ENCODE measurements at places on chromosomes 7 and 10.

DNA sequence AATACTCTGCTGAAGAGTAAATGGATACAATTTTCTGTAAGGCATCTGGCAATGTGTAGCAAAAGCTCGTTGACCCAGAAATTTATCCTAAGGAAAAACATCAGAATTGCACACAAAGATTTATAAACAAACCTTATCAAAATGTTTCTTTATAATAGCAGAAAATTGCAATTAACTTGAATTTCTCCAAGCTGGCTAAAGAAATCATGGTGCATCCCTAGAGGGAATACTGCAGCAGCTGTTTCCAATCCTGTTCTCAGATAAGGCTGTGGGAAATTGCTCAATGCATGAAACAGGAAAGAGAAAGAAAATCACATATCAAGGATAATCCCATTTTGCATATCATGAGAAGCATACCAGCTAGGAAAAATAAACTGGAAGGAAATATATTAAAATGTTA, 18.7 kb downstream of the TACR2 start:
- DNase-seq = no peak

GRCh38 chr10:119131512-119132240, 27.8 kb downstream of the DENND10 start:
- peak; percentile 83 for DNase-seq

GRCh38 chr10:73819513-73820093, 8.2 kb upstream of the NDST2 start:
- DNase-seq = no peak

- DNase-seq = no peak
These were observed 60.5 kb upstream of the HELLS start for GRCh38 chr10:94485094-94485493.
